ENCODE measurements at places on chromosomes 3 and 15.

GRCh38 chr3:100150473-100150872, 36.2 kb upstream of the FILIP1L start:
- no peak for DNase-seq

GRCh38 chr3:17747890-17748247, 5.4 kb upstream of the TBC1D5 start:
- no peak for DNase-seq

DNA sequence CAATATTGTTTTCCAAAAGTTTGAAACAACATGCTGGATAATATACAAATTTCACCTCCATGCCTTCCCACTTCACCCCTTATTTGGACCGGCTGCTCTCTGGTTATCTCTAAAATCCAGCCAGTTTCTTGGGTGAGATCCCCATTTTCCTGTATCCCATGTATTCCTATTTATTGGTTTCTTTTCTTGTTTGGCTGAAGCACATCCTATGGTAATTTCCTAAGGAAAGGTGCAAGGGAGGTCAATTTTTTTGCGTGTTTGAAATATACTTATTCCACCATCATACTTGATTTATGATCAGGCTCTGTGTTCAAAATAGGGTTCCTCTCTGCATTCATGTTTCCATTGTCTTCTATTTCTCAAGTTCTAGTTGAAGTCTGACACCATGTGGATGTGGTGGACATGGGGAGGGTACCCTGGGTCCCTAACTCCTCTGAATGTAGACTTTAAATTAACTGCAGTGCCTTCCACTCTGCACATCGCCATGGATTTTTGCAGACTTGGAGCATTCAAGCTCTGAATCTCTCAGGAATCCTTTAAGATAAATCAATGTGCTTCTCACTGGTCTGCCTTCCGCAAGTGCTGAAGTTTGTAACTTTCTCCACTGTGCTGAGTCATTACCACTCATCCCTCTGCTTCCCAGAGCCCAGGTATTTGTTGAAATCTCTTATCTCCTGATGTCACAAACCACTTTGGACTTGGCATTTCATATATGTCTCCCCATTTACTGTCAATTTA, 52.1 kb upstream of the TLE3 start:
- no peak for DNase-seq

GRCh38 chr3:57256844-57257243, 29.3 kb downstream of the APPL1 start:
- DNase-seq = no peak

- DNase-seq = no peak
Measured at GRCh38 chr15:22903961-22904534, 65.6 kb downstream of the NIPA2 start.

GRCh38 chr3:186318135-186318534, 43.9 kb downstream of the DGKG start:
- DNase-seq = no peak

DNA sequence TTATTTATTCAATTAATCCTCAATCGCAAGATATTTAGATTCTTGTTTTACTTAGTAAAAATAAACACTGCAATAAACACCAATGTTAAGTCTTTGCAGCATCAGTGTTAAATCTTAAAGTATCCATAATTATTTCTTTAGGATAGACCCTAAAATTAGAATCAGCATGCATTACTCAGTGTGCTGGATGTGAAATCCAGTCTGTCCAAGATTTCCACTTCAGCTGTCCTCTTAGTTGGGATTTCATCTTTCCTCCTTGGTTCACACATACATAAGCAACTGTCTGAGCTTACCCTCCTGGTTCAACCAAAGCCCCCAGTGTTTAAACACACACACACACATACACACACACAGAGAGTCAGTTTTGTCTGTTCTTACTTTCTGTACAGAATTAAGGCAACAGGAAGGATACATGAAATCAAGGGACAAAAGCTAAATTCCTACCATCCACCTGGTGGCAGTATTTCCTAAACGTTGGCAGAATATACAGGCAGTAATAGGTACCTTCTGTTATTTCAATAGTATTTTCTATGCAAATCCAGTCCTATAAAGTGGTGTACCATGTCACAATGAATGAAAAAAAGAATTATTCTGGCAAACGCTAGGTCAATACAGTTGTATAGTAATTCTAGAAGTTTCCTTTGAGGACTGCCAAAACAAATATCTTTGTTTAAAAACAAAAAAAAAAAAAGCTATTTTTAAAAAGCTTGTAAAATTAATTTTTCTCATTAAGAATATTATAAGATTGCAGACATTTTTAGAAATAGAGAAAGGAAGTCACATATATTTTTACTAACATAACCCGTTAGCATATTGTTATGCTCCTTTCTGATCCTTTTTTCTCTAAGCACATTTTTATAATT, 27.3 kb upstream of the DMXL2 start:
- no peak for DNase-seq

DNA sequence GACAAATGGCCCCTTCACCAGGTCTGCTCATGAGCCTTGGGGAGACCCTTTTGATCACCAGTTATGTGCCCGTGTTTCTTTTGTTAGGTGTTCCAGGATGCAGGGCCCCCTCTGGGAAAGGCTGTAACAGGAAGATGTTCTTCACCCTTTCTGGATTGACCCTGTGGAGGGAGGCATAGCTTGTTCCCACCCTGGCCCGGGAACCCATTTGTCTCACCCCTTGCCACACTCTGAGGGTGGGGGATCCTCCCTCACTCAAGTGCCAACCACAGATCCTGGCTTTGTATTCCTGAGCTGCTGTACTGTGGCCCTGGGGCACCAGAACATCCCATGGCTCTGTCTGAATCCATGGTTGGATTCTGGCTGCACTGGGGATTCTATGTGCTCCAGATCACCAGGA, 18.9 kb downstream of the IL16 start:
- no peak for DNase-seq

DNA sequence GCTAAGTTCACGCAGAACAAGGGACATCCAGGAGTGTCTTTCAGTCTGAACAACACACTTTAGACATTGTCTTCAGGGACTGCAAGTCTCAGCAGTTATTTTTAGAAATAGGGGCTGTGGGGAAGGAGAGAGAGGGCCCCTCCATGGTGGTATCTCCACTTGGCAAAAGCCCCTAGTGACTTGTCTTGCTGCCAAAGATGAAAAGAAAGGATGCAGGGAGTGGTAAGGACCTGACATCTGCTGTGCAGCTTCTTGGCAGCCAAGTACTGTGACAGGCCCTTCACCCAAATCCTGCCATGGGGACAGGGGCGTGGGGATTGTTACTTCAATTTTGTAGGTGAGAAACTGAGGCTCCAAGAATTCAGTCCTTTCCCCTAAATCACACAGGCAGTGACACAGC, 21.0 kb upstream of the SEMA6D start:
- no peak for DNase-seq

DNA sequence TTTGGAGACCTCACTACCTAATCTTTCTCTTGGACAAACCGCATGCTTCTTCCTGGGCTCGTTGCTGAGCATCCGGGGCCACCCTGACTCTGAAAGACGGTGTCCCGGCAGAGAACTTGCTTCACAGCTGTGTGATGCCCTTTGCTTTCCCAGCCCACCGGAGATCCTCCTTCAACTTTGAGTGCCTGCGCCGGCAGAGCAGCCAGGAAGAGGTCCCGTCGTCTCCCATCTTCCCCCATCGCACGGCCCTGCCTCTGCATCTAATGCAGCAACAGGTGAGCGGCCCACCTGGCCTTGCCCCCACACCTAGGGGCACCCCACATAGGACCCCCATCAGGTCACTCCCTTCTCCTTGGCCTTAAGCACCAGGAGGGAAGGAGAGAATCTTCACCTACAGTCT, 37.7 kb downstream of the CHDH start:
- no peak for DNase-seq

- DNase-seq = no peak
Measured at GRCh38 chr3:118938183-118938961, 96.3 kb downstream of the IGSF11 start.

- DNase-seq = no peak
Measured at GRCh38 chr3:11389386-11390268, 117.4 kb downstream of the ATG7 start.

DNA sequence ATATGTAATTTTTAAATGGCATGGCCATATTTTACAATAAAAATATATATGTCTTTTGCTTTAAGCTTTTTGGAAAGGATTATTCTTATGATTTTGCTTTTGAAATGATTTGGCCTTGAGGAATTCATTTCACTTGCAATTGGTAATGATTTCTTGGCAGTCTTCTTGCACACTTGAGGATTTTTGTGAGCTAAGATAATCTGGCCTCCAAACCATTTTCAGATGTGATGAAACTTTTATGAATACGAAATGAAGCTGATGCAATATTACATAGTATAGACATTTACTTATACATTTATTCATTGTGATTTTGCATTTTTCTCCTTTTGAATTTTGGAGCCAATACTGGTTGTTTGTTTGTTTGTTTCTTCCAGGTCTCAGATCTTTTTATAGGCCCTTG, 6.4 kb upstream of the SH2D7 start:
- DNase-seq = no peak

DNA sequence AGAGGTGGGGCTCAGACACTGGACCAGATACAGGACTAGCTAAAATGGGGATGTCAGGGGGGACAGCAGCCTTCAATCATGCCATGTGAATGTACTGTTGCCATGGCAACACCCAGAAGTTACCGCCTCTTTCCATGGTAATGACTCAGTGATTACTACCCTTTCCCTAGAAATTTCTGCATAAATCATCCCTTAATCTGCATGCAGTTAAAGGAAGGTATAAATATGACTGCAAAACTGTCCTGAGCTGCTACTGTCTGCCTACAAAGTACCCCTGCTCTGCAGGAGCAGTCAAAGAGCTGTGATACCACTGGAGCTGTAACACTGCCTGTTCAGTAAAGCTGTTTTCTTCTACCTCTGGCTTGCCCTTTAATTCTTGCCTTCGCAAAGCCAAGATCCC, 168.2 kb downstream of the PEAK1 start:
- DNase-seq = no peak

- DNase-seq = no peak
Measured at GRCh38 chr15:85550283-85550682, 169.9 kb downstream of the AKAP13 start.

DNA sequence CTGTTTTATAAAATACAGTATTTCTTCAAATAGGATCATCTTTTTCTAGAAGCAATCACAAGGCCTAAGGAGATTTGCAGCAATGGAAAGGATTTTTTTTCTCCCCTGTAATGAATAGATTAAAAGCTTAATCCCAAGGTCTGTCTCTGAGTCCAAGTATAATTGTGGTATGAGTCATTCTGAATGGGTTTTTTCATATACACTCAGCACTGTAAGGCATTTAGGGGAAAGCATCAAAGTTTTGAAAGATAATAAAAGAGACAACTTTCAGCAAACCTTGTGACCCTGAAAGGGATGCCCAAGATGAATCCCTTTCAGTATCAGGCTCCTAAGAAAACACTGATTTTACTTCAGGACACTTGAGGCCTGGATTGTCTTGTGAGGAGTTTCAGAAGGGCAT, 23.3 kb upstream of the LARS2 start:
- DNase-seq = no peak

DNA sequence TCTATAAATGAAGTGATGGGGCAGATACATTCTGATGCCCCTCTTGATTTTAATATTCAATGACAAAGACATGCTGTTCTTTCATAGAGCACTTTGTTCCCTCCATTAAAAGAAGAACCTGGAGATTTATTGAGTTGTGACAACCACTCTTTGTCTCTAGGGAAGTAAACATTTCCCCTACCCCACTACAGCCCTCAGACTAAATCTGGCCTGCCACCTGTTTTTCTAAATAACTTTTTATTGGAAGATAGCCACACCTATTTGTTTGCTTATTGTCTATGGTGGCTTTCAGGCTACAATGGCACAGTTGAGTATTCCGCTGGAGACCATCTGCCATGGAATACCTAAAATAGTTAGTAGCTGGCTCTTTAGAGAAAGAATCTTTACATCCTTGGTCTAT, 41.2 kb upstream of the ZNF385D start:
- DNase-seq = no peak

DNA sequence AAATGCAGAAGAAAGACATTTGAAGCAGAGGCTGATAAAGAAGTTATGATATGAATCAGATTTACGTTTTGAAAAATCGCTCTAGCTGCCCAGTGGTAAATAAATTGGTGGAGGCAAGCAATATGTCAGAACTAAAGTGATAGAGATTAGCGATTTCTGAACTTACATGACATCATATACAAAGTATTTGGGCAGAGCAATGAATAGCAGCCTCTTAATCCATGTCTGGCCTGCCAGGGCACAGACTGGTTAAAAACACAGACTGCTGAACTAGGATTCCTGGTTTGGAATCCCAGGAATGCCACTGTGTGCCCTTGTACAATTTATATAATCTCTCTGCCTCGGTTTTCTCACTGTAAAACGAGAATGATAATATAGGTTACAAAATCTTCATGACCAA, 243.1 kb upstream of the SETMAR start:
- no peak for DNase-seq

DNA sequence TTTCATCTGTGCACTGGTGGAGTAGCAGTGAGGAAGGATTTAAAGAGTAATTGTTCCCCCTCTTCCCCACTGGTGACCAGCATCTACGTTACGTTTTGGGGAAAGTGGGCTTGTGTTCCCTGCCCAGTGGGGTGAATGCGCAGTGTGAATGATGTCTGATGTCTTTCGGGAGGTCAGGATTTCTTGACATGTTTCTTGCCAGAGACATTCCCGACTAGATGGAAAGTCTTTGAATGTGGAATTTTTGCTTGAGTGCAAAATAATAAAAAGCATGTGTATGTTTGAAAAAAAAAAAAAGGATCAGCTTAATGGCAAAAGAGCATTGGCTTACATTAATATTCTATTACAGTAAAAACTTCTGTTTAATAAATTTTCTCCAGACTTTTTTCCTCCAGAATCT, 632.2 kb downstream of the FOXP1 start:
- no peak for DNase-seq

- no peak for DNase-seq
Measured at GRCh38 chr3:110685630-110686029, 386.0 kb upstream of the NECTIN3 start.

GRCh38 chr3:108295421-108296175, 750 bp upstream of the HHLA2 start:
- no peak for DNase-seq

DNA sequence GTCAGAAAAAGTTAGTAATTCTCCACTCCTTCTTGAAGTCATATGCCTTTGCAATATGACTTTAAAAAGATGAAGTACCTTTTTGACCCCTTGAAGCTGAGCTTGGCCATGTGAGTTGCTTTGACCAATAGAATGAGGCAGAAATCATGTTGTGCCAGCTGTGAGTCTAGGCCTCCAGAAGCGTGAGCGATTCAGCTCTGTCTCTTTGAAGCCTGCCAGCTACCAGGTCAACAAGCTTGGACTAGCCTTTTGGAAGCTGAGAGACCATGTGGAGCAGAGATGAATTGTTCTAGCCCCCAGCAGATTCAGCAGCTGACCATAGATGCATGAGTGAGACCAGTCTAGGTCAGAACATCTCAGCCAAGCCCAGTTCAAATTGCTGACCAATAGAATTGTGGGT, 69.8 kb upstream of the EOMES start:
- DNase-seq = no peak

GRCh38 chr3:77967621-77968020, 927.7 kb downstream of the ROBO2 start:
- DNase-seq = no peak

DNA sequence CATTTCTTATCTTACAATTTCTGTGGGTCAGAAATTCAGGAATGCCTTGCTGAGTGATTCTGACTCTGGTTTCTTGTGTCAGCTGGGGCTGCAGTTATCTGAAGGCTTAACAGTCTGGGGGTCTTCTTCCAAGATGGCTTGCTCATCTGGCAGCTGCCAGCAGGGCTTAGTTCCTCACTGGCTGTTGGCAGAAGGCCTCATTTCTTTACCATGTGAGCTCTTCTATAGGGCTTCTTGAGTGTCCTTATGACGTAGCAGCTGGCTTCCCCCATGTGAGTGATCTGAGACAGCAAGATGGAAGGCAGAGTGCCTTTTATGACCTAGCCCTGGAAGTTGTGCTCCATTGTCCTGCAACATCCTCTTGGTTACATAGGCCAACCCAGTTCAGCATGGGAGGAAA, 82.0 kb upstream of the PDZRN3 start:
- DNase-seq = no peak
